Activated CD4-positive, alpha-beta T cell treated with anti-CD3 and anti-CD28 coated beads, Interleukin-2, amount 50 U/mL, for 16 hours (primary cell): ENCODE measurements at places on chromosomes 3 and 15.

DNA sequence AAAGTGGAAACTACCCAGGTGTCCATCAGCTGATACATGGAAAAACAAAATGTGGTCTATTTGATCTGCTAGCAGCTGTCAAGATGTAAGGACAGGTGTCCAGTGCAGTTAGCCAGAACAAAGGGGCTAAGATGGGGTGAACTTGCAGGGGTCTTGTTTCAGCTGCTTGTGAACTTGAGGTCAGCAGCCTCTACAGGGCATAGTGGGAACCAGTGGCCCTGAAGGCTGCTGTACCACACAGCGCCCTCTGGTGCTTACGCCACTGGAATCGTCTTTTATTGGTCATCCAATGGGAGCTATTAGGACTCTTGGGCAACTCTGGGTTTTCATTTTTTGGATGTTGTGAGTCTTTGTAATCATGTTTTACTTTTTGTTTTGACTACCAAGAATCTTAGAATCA, 62.2 kb upstream of the CTSH start:
- DNase-seq = peak; percentile 24

DNA sequence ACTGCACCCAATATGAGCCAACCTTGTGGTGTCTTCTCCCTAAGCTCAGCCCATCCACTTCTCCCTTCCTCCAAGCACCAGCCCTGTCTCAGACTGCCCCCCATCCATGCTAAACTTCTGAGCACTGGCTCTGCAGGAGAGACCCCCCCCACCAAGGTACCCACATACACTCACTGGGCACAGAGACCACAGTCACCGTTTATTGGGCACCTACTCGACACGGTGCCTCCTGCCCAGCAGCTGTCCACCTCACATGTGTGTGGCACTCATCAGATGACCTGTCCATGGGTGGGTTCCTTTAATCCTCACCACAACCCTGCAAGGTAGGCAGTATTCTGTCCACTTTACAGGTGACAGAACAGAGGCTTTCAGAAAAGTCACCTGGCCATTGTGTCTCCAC, 22.3 kb upstream of the SFMBT1 start:
- DNase-seq = no peak

GRCh38 chr15:58484791-58485600, 53.2 kb downstream of the LIPC start:
- peak; percentile 15 for DNase-seq

DNA sequence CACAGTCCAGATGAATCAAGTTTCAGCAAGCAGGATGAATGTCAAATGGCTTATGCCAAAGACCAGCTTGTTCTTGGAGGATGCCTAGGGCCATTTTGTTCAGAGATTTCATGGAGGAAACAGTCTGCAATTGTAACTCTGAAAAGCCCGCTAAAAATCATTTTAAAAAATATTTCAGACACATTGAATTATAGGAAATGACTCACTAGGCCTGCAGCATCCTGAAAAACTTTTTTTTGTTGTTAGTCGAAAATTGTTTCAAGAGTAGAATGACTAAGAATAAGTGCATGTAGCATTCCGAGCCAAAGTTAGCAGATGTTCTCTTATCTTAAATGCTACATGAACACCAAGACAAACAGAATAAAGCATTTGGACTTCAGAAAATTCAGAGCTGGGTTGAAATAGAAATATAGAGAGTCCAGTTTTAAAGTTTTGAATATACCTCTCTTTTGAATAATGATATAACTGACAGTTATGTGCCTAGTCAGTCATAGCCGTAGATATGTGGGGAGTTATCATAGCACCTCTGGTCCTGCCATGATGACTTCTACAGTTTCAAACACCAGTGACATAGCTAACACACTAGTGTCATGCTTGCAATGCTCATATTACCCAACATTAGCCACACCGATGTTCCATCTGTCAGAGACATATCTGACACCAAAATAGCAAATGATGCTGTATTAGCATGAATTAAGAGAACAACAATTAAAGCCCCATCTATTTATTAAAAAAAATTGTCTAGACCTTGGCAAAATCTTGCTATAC, 1462.8 kb upstream of the GBE1 start:
- DNase-seq = no peak

GRCh38 chr3:43525941-43526607, 95.7 kb downstream of the ANO10 start:
- DNase-seq = no peak

DNA sequence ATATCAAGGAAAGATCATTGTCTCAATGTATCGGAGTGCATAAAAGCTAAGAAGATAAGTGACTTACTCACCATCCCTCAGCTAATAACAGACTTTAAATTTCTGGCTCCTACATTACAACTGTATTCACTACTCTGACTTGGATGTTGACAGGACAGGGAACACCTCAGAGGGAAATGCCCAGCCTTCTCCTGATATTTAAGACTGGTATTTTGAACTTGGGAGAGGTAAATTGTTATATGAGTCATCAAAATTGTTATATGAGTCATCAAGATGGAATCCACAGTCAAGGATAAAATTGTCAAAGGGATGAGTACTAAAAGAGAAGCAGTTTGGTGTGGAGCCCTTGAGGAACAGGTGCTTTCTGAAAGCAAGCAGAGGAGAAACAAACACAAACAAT, 961.4 kb downstream of the VGLL3 start:
- no peak for DNase-seq

DNA sequence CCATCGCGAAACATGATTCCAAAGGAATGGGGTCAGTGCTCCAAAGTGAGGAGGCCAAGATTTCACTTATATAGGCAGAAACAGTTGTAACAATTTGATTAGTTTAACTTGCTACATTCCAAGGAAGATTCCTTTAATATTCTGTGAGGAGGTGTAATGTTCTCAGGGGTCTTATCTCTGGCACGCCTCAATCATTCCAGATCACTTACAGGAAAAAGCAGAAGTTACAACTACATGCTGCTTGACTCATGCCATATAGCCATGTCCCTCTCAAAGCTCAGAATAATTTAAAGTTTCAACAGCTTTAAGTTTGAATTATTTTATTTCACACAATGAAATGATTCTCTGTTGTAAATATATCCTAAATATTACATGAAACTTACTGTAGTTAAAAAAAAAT, 3.5 kb upstream of the FYTTD1 start:
- DNase-seq = no peak
